ENCODE measurements at places on chromosomes 3 and 15.

GRCh38 chr15:63513271-63513670 lies 8.9 kb downstream of the USP3 start:
- no peak for DNase-seq

GRCh38 chr3:41053220-41053619 lies 146.1 kb upstream of the CTNNB1 start:
- no peak for DNase-seq

- no peak for DNase-seq
Observed at GRCh38 chr15:60727661-60728060, 248.7 kb upstream of the ICE2 start.

DNA sequence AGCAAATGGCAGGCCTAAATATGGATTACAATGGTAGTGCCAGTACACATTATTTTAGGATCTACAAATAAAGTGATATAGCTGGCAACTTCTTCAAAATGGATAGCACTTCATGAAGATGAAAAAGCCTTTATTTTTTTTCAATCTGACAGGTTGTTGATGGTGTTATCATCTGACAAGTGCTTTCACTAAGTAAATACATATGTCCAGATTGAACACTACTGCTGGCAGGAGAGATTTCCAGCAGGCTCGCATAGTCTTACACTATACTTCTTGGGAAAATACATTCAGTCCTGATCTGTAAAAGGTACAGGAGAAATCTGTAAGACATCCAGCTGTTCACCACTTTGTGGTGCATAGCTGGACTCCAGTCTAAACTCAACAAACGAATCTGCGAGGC lies 50.9 kb upstream of the ALCAM start:
- DNase-seq = no peak

GRCh38 chr3:5390936-5391625 lies 203.6 kb downstream of the EDEM1 start:
- no peak for DNase-seq

DNA sequence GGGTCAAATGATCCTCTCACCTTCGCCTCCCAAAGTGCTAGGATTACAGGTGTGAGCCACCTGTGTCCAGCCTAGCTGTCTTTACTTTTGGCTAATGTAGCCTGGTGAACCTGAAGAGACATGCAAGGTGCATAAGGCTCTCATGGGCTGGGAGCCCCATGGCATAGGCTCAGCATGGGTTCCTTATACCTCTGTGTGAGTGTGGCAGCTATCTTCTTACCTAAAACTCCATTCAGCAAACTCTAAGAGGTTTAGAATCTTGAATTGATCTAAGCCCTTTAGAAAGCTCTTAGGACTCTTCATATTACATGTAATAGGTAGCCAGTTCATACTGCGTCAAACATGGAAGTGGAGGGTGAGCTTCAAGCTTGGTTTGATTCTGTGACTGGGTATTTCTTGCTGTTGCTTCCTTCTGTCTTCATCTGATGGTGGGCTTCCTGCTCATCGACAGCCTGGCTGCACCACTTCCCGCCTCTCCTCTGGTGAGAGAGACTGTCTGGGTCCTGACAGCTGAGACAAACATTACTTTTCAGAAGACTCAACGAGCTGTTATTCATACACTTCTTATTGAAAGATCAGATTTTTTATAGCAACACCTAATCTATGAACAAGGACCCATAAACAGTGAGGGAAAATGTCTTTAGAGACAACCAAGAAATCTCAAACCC lies 19.2 kb upstream of the TKT start:
- no peak for DNase-seq

- no peak for DNase-seq
Observed at GRCh38 chr15:63888146-63888545, 54.4 kb upstream of the HERC1 start.

GRCh38 chr3:447671-448070 lies 251.1 kb downstream of the CHL1 start:
- DNase-seq = no peak

GRCh38 chr3:159989973-159990846 lies 1.6 kb downstream of the IL12A start:
- no peak for DNase-seq

- no peak for DNase-seq
Observed at GRCh38 chr15:57460208-57460816, 84.0 kb downstream of the CGNL1 start.
